ENCODE measurements at places on chromosomes 12 and 14.

GRCh38 chr14:99840265-99840664, 47.1 kb downstream of the EML1 start:
- DNase-seq: no peak

- no peak for DNase-seq
These were observed 34.6 kb downstream of the PTPRO start for GRCh38 chr12:15356951-15357364.

DNA sequence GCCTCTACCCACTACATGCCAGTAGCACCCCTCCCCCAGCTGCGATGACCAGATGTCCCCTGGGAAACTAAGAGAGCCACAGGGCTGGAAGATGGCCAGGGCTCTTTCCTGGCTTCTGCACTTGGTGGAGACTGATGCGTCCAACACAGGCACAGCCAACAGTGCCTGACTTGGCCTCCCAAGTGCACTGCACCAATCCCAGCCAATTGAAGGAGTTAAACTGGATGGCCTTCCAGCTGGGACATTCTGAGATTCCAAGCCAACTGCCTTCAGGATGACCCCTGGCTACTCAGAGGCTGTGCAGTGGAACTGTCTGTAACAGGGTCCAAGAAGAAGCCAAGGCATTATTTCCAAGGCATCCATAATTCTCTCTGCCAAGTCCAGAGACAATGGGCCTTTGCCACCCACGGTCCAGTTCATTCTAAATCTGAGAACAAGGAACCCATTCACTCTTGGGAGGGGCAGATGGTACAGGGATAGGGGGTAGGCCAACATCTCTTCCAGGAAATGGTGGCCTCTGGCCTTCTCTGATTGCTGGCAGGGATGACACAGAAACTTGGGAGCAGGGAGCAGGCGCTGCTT, 35.2 kb downstream of the PRIMA1 start:
- DNase-seq: no peak

- no peak for DNase-seq
These were observed 160.0 kb upstream of the FBXO33 start for GRCh38 chr14:39592116-39592789.

DNA sequence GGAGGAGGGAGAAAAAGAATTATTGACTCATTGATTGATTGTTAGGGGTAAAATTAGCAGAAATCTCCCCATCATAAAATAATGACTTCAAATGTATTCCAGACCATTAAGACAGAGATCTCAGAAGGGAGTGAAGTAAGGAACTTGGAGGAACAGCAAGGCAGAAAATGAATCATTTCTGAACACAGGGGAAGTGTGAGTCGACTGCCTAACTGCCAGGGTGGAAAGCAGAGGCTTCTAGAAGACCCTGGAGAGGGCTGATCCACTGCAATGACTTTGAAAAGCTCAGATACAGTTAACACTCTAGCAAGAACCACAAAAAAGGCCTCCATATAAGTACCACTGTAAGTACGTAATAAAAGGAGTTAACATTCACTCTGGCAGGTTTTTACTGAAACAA, 9.7 kb downstream of the GLTP start:
- no peak for DNase-seq

DNA sequence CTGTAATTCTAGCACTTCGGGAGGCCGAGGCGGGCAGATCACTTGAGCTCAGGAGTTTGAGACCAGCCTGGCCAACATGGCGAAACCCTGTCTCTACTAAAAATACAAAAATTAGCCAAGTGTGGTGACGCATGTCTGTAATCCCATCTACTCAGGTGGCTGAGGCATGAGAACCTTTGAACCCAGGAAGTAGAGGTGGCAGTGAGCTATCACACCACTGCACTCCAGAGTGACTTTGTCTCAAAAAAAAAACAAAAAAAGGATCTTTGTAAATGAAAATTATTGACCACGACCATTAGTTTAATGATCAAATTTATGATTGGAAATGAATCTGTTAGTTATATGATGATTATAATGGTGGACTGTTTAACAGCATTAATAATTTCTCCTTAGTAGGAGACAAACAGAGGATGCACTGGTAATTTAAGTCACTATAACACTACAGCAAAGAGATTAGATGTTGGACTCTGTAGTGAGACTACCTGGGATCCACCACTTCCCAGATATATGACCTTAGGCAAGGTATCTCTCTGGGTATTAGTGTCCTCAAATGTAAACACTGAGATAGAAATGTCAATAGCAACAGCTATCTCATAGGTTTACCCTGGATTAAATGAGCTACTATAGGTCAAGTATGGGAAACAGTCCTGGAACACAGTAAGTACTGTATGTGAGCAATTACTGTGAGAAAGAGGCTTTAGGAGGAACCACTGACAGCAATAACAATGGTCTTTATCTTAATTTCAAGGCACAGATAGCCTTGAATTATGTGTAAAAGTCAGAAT, 214.7 kb downstream of the NOVA1 start:
- peak; percentile 47 for DNase-seq

- no peak for DNase-seq
These were observed 12.5 kb upstream of the ANAPC5 start for GRCh38 chr12:121364683-121365121.

DNA sequence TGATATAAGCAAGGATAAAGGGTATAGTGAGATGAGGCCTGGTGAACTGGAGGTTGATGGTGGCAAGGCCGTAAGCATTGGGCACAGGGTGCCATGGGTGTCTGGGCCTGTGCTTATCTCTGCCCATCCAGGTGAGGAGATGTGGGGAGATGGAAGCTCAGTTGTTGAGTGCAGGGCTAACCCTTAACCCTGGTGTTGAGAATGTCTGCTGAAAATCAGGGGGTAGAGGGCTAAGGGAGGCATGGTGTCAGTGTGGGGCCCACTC, 86.1 kb downstream of the SYNE2 start:
- no peak for DNase-seq

DNA sequence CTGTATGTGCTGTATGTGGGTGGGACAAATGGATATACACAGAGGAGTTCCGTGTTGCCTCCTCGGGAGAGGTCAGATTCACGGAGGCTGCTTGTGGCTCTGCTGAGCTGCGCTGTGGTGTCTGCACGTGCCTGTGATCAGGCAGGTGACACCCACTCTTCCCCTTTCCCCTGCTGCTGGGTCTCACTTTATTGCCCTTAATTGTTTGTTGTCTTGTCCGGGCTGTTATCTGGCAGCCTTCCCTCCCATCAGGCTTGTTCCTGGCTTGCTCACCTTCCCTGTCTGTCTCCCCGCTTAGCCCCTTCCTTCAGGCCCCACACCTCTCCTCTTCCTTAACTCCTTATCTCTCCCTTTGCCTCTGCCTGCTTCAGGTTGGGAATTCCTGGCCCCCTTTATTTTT, 13.5 kb downstream of the WNT5B start:
- DNase-seq: no peak

- no peak for DNase-seq
These were observed 922.7 kb downstream of the VRK1 start for GRCh38 chr14:97719931-97720330.

DNA sequence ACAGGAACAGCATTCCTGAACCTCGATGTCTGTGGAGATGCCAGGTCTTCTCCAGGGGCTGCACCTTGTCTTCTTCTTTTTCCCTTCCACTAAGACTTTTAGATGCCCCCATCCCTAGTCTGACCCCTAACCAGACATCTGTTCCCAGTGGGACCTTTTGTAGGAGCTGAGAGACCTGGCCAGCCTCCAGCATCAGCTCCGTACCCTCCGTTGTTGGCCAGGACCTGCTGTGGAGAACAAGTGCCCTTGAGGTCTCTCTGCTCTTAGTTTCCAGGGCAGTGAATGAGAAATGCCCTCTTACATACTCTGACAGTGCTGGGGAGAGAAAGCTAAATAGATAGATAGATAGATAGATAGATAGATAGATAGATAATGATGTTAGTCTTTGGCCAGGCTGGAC, 16.8 kb upstream of the SDR39U1 start:
- no peak for DNase-seq

DNA sequence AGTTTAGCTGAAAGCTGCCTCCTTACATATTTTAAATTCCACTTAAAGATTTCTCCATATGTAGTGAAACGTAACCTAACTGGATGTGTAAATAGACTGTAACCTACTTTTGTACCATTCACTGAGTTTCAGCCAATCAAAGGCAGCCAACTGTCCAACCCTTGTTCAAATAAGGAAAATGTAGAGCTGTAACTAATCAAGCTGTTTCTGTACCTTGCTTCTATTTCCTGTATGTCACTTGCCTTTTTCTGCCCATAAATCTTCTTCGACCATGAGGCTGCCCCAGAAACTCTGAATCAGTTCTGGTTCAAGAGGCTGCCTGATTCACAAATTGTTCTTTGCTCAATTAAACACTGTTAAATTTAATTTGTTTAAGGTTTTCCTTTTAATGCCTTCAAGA, 6.3 kb downstream of the SLC7A8 start:
- DNase-seq: no peak

GRCh38 chr12:19719672-19720071, 280.4 kb downstream of the AEBP2 start:
- no peak for DNase-seq

DNA sequence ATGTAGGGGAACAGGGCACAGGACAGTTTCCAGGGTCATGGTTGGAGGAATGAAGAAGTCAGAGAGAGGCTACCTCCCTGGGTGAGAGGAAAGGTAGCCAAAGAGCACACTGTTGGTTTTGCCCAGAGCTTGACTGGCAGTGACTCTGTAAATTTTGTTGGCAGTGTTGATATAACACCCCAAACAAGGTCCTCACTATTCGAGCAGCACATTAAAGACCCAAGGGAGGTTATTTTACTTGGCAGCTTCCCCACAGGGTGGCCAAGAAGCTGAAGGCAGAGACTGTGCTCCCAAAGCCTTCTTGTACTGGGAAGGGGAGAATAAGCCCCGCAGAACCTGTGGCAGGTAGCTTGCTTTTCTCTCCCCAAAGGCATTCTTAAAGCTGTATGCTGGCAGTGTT, 40.6 kb downstream of the WSCD2 start:
- no peak for DNase-seq

DNA sequence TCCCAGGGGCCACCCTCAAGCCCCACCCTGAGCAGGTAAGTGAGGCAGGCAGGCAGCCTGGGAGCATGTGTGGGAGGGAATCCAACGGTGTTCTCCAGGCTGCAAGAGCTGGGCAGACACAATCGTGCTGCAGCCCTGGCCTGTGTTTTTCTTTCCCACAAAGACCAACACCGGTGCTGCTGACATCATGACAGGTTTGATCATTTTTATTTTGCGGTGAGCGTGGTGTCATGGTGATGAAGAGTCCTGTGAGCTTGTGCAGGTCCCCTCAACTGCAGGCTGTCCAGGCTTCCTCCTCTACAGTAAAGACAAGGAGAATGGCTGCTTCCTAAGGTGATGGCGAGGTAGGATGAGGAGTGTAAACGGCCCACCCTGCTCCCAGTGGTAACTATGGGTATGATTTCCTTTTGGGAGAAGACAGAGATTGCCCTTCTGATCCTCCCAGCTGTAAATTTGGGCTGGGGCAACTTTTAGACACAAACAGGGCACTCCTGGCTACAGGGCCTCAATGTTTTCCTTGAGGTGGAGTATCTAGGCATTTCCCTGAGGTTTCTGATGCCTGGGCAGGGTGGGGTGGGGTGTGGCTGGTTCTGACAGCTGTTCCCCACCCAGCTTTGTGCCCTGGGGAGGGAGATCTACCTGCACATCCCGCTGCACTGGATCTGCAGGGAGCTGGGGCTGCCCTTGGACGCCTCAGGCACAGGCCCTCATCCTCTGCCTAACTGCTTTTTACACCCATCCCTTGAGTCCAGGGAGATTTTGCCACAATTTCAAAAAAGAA, 109.1 kb downstream of the VCPKMT start:
- DNase-seq: no peak

- DNase-seq: no peak
These were observed 1401.9 kb upstream of the FLRT2 start for GRCh38 chr14:84128050-84128449.

GRCh38 chr12:22551624-22552023, 7.3 kb upstream of the C2CD5 start:
- DNase-seq: no peak

DNA sequence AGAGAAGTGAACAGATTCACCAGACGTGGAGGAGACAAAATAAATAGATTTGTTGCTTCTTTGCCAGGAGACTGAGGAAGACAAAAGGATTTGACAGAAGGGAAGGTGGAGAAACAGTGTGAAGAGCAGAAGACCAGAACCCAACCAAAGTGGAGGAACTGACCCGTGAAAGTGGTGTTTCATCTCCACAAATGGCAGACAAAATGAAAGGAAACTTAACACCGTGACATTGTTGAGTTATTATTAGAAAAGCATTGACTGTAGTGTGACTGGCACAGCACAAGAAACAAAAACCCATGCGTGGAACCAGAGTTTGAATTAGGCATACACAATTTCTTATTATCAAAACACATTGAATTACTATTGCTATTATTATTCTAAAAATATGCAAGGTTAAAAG, 518.1 kb downstream of the TMEM121 start:
- no peak for DNase-seq

GRCh38 chr14:77872983-77873382, 73.1 kb downstream of the ADCK1 start:
- no peak for DNase-seq

- DNase-seq: no peak
These were observed 183.1 kb downstream of the CAND1 start for GRCh38 chr12:67452119-67452805.

DNA sequence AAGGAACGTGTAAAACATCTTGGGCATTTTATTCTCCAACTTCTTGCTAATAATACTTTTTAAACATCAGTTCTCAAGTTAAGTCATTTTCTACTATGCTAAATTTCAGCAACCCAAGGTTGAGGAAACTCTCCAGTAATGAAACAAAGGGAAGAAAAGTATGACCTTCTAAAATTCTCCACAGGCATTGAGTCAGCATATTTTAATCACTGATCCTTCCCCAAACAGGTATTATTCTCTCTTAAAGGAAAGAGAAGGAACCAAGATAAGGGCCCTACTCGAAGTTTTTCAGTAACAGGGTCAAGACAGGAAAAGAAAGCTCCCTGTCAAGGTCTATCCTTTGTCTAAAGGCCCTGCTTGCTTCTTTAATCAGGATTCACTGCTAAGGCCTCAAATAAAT, 3.0 kb downstream of the KICS2 start:
- no peak for DNase-seq

GRCh38 chr14:96627811-96628775, 125.9 kb downstream of the PAPOLA start:
- DNase-seq: no peak

GRCh38 chr12:70784042-70784668, 136.4 kb downstream of the PTPRR start:
- no peak for DNase-seq

GRCh38 chr14:39228509-39229221, 5.0 kb upstream of the MIA2 start:
- no peak for DNase-seq

GRCh38 chr12:64678248-64678647, 68.0 kb downstream of the RASSF3 start:
- DNase-seq: no peak

GRCh38 chr14:94045563-94046345, 19.6 kb downstream of the OTUB2 start:
- no peak for DNase-seq

DNA sequence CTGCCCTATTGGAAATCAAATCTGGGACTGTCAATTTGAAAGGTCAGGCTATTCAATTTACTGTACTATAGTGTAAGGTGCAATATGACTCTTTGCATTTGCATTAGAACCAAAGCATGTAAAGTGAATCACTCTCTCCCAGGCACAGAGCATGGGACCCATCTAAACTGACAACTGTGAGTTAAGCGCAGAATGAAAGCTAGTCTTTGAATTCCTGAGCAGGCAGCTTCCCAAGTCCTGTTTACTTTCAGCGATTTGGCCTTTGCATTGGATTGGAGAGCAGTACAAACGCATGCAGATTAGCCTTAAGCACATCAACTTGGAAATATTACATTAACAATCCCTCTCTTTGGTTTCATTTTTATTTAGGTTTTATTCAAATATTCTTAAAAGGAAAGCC, 74.6 kb downstream of the RERG start:
- no peak for DNase-seq

All from HuH-7 (cell line).